ENCODE measurements at places on chromosomes 3 and 15. TPM values are rescaled to one million over a fixed set of nuclear protein-coding genes. Genes with fewer than 3 reads are reported as not detected.

Gene TMIE
- total RNA-seq, result 0.85 TPM

Gene GALNT15
- 0.18 TPM for total RNA-seq

Gene P3H2
- total RNA-seq, result 45.3 TPM

Gene ERC2
- total RNA-seq, result 29.0 TPM

Gene DPPA2
- total RNA-seq, result not detected

Gene GABRA5
- not detected for total RNA-seq

Gene USP13
- 28.6 TPM for total RNA-seq

Gene CPN2
- 0.36 TPM for total RNA-seq

Gene THUMPD3
- total RNA-seq, result 43.5 TPM

Gene SNX22
- total RNA-seq, result 2.1 TPM

Gene GNAT1
- total RNA-seq, result not detected

Gene SLC22A14
- 0.12 TPM for total RNA-seq

Gene CYP19A1
- total RNA-seq, result 0.69 TPM

Gene KIF9
- 14.7 TPM for total RNA-seq

Gene MFGE8
- total RNA-seq, result 307 TPM

Gene TNFSF10
- total RNA-seq, result not detected

Gene ONECUT1
- total RNA-seq, result 0.18 TPM

Gene IL16
- not detected for total RNA-seq

Gene QTRT2
- total RNA-seq, result 12.3 TPM

Gene BSN
- 2.1 TPM for total RNA-seq

Gene GOLGA6A
- total RNA-seq, result not detected

Gene CELSR3
- 5.9 TPM for total RNA-seq

Gene PLSCR2
- total RNA-seq, result not detected

Gene USP19
- total RNA-seq, result 103 TPM

Gene SLC28A2
- total RNA-seq, result not detected

Gene C3orf70
- 0.42 TPM for total RNA-seq

Gene SEMA3B
- total RNA-seq, result 16.7 TPM

Gene SLC9A9
- total RNA-seq, result 1.5 TPM

Gene C15orf62
- 1.2 TPM for total RNA-seq

Gene TRAK1
- 74.5 TPM for total RNA-seq

Gene SLC9C1
- not detected for total RNA-seq

Gene SCAMP5
- total RNA-seq, result 5.8 TPM
